ENCODE measurements at places on chromosomes 3 and 15.

DNA sequence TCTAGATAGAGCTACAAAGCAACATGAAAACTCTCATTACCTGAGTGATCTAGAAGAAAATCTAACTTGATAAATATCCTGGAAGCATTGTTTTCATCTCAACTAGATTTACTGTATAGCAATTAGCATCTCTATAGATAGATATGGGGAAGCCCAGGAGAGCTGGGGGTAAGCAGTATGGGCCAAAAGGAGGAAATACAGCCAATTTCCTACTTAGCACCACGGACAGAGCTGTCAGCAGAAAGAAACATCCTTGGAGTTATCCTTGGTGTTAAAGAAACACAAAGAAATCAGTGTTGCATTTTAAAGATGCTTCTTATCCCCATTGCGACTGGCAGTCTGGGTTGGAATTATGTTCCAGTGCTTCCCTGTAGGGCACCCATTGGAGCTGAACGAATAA, 126.2 kb downstream of the TIGIT start:
- DNase-seq = no peak

DNA sequence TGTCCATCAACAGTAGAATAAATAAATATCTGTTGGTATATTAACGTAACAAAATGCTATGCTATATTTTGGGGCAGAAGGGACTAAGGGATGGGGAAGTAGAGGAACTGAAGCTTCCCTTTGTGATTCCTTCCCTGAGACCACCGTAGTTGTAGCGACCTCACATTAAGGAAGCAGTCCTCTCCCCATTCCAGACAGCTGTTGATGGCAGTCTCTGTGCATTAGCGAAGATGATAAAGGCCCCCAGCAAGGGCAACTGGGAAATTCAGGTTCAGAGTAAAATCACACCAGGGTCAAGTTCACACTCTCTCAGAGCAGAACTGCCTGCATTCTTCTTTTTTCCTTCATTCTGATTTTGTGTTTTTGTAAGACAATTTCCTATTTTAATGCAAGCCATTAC, 259.0 kb downstream of the MEX3B start:
- no peak for DNase-seq

GRCh38 chr3:7950890-7951289, 550.7 kb upstream of the LMCD1 start:
- DNase-seq = no peak

DNA sequence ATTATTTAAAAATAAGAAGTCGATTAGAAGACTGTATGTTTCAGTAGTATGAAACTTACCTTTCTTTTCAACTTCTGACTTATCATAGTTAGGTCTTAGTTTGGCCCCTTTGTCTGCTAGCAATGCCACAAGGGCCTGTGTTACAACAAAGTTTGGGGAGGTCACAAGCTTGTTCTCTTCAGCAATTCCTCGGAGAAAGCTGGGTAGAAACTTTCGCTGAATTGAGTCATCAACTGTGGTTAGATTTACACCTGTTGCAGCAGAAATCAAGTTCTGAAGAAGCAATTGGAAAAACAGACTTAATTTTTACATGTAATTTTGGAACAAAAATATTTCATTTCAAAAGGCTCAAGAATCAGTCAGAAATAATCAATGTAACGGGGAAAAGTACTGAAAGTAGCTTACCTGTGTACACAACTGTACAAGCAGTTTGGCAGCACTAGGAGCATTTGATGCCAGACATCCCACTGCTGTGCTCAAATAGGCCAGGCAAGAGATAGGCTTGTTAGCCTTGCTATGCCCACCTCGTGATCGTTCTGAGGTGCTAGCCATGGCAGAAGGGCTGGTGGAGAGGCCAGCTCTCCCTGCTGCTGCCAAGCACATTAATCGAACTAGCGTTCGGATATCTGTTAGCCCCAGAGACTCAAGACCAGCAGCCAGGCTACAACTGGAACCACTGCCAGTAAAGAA, 58.6 kb downstream of the FBXL22 start:
- no peak for DNase-seq

DNA sequence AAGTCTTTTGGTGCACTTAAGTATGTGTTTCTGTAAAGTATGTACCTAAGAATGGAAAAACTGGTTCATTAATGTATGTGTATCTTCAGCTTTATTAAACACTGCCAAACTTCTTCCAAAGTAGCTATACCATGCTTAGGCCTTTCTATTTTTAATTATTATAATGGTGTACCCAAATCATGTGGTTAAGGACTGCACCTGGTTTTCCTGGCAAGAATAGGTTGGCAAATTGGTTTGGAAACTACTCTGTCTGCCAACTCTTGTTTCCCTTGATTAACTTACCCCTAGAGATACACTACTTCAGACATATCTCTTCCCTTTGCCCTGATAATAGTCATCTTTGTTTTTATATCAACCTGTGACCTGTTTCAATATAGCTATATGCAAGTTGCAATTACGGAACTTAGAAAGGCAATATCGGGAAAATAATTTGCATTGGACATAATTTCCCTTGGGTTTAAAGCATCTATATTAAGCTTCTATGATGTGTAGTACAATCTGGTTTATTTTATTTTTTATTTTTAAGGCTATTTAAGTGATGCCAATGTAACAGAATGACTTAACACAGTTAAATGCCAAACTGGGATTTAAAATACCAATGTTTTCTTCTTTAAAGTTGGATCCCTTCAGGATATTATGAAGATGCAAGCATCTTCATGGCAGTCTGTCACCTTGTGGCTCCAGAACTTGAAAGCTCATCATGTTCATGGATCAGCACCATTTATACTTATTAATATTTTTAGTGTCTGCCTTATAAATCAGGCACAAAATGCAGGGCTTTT, 40.6 kb upstream of the TMEM108 start:
- no peak for DNase-seq

DNA sequence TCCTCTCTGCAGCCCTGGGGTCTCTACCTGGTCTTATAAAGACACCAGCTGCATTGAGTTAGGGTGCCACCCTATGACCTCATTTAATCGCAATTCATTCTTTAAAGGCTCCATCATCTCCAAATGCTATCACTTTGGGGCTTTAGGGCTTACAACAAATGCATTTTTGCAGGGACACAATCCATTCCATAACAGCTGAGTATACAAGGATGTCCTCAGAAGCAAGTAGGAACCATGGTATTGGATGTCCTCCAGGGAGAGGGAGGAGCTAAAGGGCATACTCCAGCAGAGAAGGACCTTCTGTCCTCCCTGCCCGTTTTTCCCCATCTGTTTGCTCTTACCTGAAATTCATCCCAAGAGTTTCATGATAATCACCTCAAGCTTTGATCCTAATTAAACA, 30.3 kb downstream of the UMPS start:
- DNase-seq = no peak

GRCh38 chr15:79418693-79419279, 13.3 kb upstream of the MINAR1 start:
- no peak for DNase-seq

DNA sequence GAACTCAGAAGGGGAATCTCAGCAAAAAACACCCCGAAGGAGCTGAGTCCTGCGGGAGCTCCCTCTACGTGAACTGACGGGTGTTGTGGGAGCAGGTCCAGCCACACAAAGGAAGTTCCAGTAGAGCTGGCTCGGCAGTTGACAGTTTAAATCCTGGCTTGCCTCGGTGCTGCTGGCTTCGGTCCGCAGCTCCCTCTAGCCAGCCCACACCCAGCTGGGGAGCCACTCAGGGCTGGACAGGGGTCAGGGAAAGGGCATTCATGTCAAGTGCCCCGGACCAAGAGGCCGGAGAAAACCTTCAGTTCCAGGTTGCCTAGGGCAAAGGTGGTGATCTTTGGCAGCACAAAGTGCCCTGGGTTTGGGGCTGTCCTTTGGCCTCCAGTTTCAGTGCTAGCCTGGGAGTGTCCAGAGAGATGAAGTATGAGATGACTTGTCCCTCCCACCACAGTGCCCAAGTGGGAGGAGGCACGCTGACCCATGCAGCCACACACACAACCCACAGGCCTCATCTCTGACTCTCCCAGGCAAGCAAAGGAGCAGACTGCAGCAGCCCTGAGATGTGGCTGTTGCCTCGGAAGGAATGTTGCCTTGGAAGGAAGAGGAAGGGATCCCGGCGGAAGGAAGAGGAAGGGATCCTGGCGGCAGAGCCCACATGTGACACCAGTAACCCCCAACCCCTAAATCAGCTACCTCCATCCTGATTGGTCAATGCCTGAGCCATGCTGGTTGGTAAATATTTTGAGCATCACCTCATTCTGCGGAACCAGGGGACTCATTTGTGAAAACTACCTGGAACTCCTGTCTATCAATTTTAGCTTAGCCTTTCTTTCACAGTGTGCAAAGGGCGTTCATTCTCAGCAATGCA, 13.9 kb upstream of the ANPEP start:
- peak; percentile 61 for DNase-seq

DNA sequence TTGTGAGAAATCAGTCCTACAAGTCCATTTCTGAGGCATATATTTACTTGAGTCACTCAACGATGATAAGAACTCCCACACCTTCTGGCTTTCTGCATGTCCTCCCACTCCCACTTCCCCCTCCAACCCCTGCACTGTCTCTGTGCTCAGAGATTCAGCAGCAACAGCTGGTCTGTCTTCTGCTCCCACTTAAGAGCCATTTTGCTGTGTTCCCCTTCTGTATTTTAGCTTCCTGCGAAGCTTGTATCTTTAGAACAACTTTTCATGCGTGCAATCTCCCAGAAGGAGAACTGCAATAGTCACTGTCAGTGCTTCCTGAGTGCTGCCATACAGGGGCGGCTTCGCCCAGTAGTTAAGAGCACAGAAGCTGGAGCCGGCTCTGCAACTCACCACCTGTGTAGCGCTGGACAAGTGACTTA, 90.0 kb upstream of the SPATA12 start:
- DNase-seq = no peak

GRCh38 chr3:181718987-181719911, 7.5 kb downstream of the SOX2 start:
- no peak for DNase-seq

GRCh38 chr3:14472471-14473351, 67.4 kb downstream of the GRIP2 start:
- DNase-seq = no peak

DNA sequence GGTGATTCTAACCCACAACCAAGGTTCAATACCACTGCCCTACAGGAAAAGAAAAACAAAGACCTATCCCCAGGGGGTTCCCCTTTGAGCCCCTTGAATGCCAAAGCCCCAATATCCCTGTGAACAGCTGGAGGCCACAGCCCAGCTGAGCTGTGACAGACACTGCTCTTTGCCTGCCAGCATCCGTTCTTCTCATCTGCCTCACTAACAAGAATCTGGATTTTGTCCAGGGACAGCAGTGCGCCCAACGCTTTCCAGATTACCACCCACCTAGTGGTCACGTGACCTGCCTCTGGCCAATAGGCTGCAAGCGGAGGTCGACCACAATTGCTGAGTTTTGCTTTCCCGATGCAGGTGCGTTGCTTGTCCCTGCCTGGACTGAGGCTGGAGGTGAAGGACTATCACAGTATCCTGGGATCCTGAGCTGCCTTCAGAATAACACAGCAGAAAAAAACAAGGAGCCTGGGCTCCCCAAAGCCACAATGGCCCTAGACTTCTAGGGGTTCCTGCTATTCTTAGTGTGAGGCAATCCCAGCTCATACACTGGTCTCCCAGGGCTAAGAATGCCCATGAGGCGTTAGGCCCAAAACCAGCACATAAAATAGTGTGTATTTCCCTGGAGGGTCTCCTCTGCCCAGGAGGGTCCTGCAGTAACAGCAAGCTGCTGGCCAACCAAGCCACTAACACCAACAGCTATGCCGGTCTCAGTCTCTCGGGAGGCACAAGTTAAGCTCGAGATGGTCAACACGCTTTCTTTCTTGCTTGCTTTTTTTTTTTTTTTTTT, 13.8 kb downstream of the BDH1 start:
- no peak for DNase-seq

DNA sequence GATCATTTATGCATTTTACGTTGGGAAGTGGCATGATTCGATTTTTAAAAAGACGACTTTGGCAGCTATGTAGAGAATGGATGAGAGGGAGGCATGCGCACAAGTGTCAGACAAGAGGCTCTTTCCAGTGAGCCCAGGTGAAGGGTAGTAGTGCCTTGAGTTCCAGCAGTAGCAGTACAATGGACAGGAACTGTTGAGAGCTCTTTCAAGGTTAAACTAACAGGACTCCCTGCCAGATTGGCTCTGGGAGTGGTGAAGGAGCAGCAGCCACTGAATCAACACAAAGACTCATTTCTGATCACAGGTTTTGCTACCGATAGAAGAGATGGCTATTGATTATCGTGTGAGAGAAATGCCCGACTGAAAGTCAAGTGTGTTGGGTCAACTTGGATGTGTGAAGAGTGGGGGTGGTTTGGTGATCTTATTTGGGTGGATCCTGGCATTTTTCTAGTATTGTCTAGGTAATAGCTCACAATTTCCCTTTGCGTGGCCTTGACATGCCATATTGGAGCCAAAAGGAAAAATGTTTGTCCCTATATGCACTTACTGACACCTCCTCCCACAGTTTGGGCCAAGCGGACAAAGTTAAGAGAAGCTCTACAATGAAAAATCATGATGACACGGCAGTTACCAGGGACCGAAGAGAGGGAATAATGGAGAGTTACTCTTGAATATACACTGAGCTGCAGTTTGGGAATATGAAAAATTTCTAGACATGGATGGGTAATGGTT, 81.6 kb upstream of the MDFIC2 start:
- no peak for DNase-seq

GRCh38 chr15:43134157-43134635, 810 bp downstream of the TMEM62 start:
- DNase-seq = no peak

- no peak for DNase-seq
These were observed 296.7 kb downstream of the PTPRG start for GRCh38 chr3:61858054-61858453.

- no peak for DNase-seq
These were observed 319.6 kb downstream of the ZBTB20 start for GRCh38 chr3:114827495-114827894.

DNA sequence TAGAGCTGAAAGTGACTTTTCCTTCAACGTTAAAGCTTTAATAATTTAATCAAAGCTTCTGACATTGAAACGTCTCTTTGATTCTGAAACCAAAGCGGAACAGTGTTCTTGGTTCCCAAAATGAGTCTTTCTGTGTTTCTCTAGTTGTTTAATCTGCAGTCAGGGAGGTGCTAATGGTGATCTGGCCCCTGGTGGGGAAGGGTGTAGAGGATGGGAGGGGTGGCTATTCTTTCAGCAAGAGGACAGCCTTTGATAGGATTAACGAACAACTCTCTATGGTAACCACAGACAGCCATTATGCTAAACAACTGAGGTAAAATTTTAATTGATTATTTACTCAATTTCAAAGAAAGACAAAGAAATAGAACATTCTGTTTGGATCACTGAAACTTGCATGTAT, 79.9 kb upstream of the CADPS start:
- DNase-seq = no peak

- DNase-seq = peak; percentile 69
These were observed 4.3 kb upstream of the GPR160 start for GRCh38 chr3:170033489-170033888.

DNA sequence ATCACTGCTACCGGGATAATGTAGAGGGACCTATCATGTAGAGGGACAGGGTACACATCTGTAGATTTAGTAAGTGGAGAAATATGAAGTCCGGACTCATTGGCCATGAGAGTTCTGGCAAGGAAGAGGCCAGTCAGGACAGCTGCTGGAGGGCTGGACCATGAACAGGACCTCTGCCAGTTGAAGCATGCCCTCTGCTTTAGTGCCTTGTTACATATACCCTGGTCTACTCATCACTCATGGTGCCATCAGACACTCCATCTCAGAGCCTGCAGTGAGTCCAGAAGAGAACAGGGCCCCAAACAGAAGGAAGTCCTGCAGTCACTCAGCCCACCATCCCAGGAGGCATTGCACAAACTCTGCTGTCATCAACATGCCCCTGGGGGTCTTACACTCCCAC, 54.7 kb upstream of the CA12 start:
- no peak for DNase-seq
